ENCODE measurements at places on chromosomes 12 and 14. TPM values are rescaled to one million over a fixed set of nuclear protein-coding genes. Genes with fewer than 3 reads are reported as not detected.

Gene KRT75
- total RNA-seq, result not detected

Gene SYCP3
- not detected for total RNA-seq

Gene HNF1A
- not detected for total RNA-seq

Gene BEGAIN
- total RNA-seq, result 7.0 TPM

Gene TAS2R10
- 0.69 TPM for total RNA-seq

Gene TPPP2
- not detected for total RNA-seq

Gene OR4E2
- not detected for total RNA-seq

Gene SPIC
- total RNA-seq, result not detected

Gene DEPDC4
- 2.0 TPM for total RNA-seq

Gene SYNDIG1L
- 1.5 TPM for total RNA-seq

Gene KRT78
- not detected for total RNA-seq

Gene CLEC4C
- not detected for total RNA-seq

Gene SLC6A12
- 0.64 TPM for total RNA-seq

Gene AJUBA
- total RNA-seq, result 0.34 TPM

Gene IFI27
- total RNA-seq, result 3.7 TPM

Gene PAN2
- total RNA-seq, result 101 TPM

Gene CPNE6
- total RNA-seq, result 0.44 TPM

Gene ATL1
- total RNA-seq, result 44.0 TPM

Gene YAF2
- total RNA-seq, result 52.5 TPM

Gene LPAR5
- not detected for total RNA-seq

Gene EIF4B
- 283 TPM for total RNA-seq

Gene C1S
- total RNA-seq, result 3.5 TPM

Gene LUM
- total RNA-seq, result not detected

Gene EML1
- 73.6 TPM for total RNA-seq

Gene FZD10
- total RNA-seq, result not detected

Gene APOF
- not detected for total RNA-seq

Gene CIPC
- total RNA-seq, result 22.3 TPM

Gene CIROP
- total RNA-seq, result not detected

Gene SLCO1B1
- not detected for total RNA-seq

Gene PAPLN
- 2.8 TPM for total RNA-seq

Gene CLEC4A
- total RNA-seq, result 0.71 TPM

Gene WSB2
- 76.4 TPM for total RNA-seq

Gene KSR2
- 0.47 TPM for total RNA-seq

Gene COQ10A
- 18.9 TPM for total RNA-seq
